ENCODE measurements at places on chromosomes 3 and 15.

DNA sequence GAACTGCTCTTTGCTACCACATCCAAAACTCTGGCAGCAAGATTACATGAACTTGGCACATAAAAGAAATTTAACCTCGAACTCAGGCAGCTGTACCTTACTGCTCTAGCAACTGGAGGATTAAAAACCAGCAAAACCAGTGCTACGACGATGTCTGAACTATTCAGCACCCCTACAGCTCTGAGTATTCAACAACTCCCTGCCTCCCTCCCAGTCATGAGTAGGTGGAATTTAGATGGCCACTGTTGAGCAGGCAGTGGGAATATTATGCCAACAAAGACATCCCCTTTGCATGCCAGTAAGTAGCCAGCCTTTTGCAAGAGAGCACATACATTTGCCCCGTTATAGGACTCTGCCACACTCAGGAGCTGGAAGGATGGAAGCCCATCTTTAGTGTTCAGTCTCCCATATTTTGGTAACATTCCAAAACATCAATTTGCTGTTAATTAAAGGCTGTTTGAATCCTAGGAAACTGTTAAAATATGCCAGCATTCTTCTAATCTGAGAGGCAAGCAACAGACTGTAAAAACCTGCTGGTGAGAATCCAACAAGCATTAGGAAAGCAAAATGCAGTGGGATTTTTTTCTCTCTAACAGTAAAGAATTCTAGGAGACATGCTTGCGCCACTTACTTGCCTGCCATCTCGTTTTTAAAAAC is 85.4 kb downstream of the ZNF385D start:
- no peak for DNase-seq

GRCh38 chr3:62125380-62125779 is 248.0 kb downstream of the FEZF2 start:
- no peak for DNase-seq

DNA sequence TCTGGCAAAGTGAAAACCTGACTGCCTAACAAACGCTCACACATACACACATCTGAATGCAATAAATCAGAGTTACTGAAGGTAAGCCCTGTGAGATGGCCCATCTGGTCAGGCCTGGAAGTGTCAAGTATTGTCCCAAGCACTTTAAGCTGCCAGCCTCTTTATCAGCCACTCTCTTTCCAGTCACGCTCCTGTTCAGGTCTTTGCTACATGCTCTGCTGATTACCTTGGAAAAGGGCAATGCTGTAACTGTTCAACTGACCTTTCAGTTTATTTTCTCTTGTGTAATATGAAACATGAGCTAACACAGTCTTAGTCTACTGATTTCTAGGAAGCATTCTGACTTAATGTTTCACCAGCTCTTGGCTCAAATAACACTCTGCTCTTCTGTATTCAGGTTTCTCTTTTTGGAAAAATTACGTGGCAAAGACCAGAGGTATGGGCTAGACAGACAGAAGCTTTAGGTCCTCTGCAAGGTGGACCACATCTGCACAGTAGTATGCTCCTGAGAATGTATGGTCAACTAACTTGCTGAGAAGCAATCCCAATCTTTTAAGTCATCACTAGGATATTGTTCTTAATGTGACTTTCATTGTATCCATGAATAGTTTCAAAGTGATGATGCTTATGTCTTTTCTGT is 44.5 kb downstream of the GBE1 start:
- no peak for DNase-seq

- DNase-seq, result no peak
Measured at GRCh38 chr15:40768521-40769273, 1.1 kb upstream of the C15orf62 start.

- no peak for DNase-seq
Measured at GRCh38 chr3:114034787-114035545, 21.4 kb downstream of the CCDC191 start.

- no peak for DNase-seq
Measured at GRCh38 chr15:44010089-44010488, 183.3 kb downstream of the WDR76 start.

- DNase-seq, result no peak
Measured at GRCh38 chr3:14138109-14138877, 13.4 kb downstream of the TMEM43 start.

DNA sequence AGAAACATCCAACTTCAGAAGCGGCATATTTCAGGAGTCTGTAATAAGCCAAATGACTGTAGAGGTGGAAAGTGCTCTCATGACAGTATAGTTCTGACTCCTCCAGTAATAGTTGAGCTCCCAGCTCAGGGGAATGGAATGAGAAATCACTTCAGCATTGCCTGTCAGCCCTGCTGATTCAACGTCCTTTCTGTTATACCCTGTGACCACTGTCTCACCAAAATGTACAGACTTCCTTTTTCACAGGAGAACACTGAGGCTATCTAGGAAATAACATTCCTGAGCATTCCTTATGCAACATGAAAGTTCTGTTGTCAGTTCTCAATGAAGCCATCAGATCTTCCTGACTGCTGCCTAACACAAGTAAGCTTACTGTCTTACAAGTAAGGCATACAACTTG is 284.5 kb upstream of the MME start:
- peak; percentile 88 for DNase-seq

DNA sequence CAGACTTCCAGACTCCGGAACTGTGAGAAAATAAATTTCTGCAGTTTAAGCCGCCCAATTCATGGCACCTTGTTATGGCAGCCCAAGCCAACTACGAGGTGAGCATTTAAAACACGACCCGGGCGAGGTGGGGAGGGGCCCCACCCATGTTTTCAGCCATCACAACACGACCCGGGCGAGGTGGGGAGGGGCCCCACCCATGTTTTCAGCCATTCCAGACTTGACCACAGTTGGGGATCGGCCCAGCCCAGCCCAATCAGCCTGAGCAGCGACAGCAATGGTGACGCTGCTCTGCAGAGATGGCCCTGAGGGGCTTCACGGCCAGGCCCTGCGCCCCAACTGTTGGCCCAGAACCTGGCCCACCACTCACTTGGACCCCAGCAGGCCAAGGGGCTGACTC is 93.1 kb downstream of the ATP10A start:
- DNase-seq, result no peak

GRCh38 chr3:18245721-18246120 is 179.4 kb downstream of the SATB1 start:
- no peak for DNase-seq

- no peak for DNase-seq
Measured at GRCh38 chr3:123424999-123425712, 23.7 kb downstream of the ADCY5 start.

DNA sequence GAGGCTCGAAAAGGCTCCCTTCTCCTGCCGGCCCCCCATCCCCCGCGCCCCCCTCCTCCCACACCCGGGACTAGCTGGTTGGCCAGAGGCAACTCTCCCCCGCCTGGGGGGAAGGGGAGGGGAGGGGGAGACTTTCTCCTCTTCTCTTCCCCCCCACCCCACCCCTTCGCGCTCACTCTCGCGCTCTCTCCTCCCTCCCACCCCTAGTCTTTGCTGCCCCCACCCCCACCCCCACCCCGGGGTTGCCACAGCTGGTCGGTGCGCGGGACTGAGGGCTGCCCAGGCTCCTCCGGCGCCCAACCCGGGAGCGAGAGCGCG is 710 bp downstream of the MECOM start:
- DNase-seq, result no peak

DNA sequence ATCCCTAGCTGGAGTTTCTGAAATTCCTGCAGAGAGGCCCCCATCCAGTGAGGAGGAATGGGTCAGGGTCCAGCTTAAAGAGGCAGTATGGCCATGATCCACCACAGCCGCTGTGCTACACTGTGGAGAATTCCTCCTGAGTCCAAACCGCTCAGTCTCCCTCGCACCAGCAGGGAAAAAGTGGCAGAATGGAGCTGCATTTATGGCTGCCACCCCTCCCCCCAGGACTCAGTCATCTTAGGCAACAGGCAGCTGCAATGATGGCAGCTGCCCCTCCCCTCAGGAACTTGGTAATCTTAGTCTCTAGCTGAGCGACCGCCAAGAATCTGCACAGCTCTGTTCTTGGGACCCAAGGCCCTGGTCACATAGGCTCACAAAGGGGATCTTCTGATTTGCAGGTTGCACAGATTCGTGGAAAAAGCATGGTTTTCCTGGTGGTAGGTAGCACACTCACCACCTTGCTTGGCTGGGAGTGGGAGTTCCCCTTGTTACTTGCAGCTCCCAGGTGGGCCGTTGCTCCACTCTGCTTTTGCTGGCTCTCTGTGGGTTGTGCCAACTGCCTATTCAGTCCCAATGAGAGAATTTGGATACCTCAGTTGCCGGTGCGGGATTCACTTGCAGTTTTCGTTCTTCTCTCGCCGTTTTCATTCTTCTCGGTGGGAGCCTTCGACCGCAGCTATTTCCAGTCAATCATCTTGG is 204.1 kb downstream of the STXBP5L start:
- DNase-seq, result no peak

DNA sequence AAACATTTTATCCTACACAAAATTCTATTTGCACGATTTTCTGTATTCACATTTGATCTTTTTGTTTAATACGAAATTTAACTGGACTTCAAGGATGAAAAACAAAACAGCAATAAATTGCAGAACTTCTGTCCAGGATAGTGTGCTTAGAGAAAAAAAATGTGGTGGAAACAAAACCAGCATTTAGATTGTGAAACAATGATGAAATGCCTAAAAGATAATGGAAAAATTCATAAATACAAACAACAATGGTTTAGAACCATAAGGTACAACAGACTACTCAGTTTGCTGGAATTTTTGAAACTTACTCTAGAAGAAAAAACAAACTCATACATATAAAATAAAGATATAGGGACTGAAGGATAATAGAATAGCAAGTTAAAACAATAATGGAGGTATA is 234.0 kb downstream of the BCHE start:
- no peak for DNase-seq

GRCh38 chr15:26572602-26573350 is 200.1 kb downstream of the GABRB3 start:
- no peak for DNase-seq

DNA sequence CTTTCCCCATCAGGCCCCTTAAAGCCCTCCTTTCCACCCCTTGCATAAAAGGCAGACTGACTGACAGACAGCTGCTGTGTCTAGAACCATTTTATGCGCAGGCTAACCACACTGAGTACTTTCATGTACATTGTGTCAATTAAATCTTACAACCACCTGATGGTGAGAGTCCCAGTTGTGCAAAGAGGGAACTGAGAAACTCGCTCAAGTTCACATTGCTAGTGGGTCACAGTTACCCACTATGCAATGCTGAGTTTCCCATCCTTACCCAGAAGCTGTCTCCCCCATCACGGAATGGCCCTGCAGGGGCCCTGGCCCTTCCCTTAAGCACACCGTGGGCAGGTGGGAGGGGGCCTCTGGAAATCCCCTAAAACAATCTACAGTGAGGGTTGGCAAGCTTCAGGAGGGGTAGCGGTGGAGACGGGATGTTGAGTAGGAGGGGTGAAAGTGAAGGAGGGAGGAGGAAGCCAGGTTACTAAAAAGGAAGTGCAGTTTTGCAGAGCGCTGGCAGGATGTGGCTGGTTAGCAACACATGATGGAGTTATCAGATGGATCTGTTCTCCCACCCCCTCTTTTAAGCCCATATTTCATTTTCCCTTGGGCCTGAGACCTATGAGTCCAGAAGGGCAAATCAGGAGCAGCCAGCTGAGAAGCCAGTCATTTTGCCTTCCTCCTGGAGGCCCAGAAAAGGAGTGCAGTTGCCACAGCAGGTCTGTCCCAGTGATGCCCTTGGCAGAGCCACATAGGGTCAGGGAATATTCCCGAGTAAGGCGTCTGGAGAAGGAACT is 30.0 kb downstream of the STARD5 start:
- no peak for DNase-seq

DNA sequence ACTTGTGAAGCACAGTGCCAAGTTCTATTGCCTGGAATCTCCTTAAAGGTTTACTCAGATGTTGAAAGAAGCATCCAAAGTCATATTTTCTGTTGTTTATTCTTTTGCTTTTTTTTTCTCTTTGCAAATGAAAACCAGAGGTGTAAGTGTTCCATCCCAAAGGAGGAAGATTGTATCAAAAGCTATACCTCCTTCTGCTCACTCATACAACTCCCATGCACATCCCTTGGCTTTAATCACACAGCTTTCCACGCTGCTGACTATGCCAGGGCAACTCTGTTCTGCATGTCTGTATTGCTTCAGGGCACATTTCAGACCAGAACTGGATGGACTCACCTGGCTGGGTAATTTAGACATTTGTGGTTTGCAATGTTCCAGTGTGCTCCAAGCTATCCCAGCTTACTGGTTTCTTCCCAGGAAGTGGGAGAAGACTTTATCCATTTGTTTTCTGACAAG is 399.6 kb upstream of the TBL1XR1 start:
- DNase-seq, result no peak

- DNase-seq, result no peak
Measured at GRCh38 chr3:12303993-12304392, 15.1 kb downstream of the PPARG start.

DNA sequence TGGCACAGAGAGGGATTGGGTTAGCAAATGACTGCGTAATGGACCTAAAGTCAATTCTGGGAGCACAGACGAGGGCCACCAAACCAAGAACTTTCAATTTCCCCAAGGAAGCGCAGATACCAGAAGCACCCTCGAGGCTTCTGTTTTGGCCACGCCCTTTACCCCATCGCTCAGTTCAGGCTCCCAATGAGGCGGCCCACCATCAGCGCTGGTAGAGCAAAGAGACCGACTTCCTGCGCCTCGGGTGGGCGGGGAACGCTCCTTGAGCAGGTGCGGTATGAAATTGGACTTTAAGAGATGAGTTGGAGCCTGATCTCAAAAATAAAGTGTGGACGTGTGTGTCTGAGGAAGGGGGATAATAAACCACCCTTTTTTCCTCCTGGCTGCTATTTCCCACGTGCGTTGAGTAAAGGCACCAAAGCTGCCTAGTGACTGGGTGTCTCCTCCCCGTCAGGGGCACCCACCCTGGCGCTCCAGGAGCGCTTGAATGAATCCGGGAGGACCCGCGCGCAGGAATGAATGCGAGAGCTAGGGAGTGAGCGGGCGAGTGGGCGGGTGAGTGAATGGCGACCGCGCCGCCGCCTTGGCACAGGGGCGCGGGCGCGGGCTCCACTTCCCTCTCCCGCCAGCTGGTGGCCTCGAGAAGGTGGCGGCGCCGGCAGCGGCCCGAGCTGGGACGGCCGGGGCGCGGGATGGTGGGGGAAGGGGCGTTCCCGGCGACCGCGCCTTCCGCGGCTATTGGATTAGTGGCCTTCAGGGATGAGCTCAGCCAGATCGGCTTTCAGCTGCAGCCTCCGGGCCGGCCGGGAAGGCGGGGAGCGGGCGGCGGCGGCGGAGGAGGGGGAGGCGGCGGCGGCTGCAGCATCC is at the start of gene SPSB4:
Gene SPSB4 (plus strand): TSS at position 772 of the 867 bp plus-strand sequence. CDS start 14,758 bp downstream, outside the sequence.
- peak; percentile 21 for DNase-seq

DNA sequence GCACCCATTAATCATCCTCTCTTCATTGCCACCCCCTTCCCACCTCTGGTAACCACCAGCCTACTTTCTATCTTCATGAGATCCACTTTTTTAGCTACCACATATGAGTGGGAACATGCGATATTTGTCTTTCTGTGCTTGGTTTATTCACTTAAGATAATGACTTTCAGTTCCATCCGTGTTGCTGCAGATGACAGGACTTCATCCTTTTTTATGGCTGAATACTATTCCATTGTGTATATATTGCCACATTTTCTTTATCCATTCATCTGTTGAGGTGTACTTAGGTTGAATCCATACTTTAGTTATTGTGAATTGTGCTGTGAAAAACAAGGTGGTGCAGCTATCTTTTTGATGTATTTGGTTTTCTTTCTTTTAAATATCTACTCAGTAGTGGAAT is 53.3 kb upstream of the NR2C2 start:
- DNase-seq, result no peak
